ENCODE measurements at places on chromosomes 11 and 22. TPM values are rescaled to one million over a fixed set of nuclear protein-coding genes. Genes with fewer than 3 reads are reported as not detected.

The CALCA gene
- not detected for total RNA-seq

The NXPE4 gene
- total RNA-seq, result not detected

The MICALL1 gene
- 29.3 TPM for total RNA-seq

The CCDC116 gene
- 0.23 TPM for total RNA-seq

The ZNF215 gene
- total RNA-seq, result 3.4 TPM

The RRM1 gene
- total RNA-seq, result 190 TPM

All from T-helper 2 cell treated with Interferon-gamma antibody and Interleukin-4, amounts not matched to agents 100 ng/mL and 5 ng/mL, for 36 hours (primary cell).